ENCODE measurements at places on chromosomes 16 and 17.

- DNase-seq, result no peak
These were observed 37.3 kb upstream of the FA2H start for GRCh38 chr16:74811911-74812310.

DNA sequence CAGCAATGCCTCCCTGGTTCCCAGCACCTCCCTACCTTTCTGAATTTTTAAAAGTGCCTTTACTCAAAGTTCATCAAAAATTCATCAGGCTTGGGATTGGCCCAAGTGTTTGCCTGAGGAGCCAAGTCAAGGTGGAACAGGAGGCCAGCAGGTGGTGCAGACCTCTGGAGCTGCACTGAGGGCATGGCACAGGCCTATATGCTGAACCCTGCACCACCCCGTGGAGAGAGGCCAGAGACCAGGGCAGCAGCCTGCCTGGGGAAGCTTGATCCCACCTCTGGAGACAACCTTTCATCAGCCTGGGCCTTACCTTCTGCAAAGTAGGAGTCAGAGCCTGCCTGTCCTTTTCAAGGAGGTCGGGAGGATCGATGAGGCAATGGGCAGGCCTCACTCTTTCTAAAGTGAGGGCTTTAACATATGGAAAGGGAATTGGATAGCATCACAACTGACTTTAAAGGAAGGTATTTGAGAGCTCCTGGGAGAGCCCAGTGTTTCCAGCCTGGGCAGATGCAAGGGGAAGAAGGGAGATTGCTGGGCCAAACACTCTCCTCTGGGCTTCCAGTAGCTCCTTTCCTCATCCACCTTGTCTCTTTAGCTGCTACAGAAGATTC lies 31.8 kb upstream of the TMEM132E start:
- no peak for DNase-seq

DNA sequence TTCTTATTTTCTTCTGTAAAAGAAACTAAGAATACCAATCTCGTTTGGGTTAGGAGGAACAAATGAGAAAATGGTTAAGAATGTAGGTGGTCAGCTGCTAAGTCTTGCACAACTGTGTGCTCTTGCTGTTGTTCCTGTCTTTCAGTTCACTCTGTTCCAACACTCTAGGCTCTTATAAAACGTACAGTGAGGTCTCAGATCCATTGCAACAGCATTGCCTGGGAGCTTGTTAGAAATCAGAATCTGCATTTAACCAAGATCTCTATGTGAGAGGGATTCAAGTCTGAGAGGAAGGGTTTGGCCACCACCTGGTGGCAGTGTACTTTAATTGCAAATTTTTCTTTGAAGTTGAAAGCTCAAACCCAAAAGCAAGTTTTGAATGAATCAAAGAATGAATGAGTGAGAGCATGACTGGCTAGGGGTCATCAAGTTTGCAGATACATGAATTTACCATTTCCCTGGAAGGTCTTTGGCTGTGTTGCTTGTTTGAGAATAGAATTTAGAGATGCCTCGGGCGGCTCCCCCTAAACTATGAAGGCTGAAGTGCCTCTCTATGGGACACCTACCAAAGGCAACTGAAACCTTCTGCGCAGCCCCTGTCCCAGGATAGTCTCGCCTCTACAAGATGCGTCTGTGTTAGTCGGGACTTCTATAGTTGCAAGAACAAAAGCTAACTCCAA lies 2.5 kb downstream of the ALOX15B start:
- DNase-seq, result no peak

GRCh38 chr17:45003877-45004276 lies 35.8 kb upstream of the C1QL1 start:
- no peak for DNase-seq

DNA sequence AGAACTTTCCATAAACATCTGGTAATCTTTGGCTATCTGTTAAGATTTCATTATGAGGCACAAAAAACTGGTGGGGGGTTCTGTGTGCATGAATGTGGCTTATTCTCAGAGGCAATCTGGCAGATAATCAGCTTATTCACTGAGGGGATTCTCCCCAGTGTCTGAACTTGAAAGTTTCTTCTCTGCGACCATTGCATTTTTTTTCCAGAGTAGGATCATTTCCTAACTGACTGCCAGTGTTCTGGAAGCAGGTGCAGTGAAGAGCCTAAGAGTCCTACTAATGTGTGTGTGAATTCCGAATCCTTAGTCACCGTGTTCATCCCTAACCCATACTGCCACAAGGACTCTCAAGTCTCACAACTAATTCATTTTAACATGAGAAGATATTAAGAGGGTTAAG lies 64.9 kb upstream of the LRRC37A3 start:
- no peak for DNase-seq

GRCh38 chr16:48393485-48394354 lies 8.5 kb upstream of the SIAH1 start:
- no peak for DNase-seq

DNA sequence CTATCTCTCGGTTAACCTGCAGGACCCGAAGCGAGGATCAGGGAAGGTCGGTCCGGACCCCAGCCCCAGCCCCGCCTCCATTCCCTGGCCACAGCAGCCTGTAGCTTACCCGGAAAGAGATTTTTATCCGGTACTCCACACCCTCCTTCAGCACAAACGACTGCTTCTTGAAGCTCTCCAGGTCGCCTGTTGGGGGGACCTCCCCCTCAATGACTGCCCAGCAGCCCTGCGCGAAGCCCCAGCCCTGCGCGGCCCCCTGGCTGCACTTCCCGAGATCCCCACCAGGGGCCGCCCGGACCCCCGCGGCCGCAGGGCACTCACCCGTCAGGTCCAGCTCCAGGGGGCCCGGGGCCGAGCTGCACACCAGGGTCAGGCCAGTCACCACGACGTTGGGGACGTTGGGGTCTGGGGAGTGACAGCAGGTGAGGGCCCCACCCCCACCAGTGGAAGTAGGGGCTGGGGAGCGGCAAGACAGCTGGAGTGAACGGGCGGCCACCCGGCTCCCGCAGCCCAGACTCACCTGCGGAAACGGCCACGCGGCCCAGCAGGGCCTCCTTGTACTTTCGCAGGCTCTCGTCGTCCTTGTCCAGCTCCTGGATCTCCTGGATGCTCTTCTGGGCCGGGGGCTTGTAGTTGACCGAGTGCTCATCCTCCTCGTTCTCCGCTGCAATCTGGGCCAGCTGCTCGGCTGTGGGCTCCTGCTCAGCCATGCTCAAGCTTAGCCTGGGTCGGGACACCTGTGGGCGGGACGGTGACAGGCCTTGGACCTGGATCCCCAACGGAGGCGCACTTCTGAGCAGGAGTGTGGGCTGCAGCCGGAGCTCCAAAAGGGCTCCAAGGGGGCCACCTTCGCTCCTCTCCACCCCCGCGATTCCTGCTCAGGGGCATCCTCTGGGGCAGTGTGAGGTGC lies 1.7 kb downstream of the ARHGDIA start:
- no peak for DNase-seq

GRCh38 chr16:3029491-3030221 lies 5.8 kb downstream of the THOC6 start:
- DNase-seq, result no peak

DNA sequence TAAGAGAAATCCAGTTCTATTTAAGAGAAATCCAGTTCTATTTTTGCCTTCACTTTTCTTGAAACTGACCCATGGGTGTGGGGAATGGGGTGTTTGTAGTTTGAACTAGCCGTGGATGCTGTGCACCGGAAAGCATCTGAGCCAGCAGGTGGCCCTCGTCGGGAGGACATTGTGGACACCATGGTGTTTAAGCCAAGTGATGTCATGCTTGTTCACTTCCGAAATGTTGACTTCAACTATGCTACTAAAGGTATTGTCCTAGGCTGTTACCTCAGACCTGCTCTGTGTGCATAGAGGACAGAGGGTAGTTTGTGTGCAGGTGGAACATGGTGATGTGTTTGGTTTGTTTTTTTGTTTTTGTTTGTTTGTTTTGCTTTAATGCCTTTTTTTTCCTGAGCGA lies 3.3 kb downstream of the ATXN2L start:
- no peak for DNase-seq

DNA sequence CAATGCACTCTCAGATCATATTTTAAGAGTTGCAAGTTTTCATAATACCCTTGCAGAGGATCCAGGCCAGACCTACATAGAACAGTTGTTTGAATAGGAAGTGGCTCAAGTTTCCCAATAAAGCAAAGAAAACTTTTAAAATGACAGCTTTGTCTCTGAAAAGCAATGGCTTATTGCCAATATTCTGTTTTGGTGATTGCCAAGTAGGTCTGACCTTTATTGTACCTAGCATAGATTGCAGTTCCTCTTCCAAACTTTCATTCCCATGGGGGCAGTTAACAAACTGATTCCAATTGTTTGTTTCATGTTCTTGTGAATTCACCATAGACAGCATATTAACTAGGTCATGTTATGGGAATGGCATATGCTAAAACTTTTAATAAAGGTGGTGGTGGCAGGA lies 664.6 kb upstream of the CA10 start:
- no peak for DNase-seq

- DNase-seq, result no peak
These were observed 528 bp downstream of the PER1 start for GRCh38 chr17:8151641-8152111.

DNA sequence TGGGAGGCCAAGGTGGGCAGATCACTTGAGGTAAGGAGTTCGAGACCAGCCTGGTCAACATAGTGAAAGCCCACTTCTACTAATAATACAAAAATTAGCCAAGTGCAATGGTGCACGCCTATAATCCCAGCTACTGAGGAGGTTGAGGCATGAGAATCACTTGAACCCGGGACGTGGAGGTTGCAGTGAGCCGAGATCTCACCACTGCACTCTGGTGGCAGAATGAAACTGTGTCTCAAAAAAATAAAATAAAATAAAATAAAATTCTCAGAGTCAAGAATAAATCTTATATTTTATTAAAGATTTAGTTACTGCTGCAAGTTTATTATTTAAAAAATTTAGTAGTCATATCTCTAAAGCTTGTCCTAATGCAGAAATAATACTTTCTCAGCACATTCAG lies 29.7 kb downstream of the ARL4D start:
- DNase-seq, result no peak

DNA sequence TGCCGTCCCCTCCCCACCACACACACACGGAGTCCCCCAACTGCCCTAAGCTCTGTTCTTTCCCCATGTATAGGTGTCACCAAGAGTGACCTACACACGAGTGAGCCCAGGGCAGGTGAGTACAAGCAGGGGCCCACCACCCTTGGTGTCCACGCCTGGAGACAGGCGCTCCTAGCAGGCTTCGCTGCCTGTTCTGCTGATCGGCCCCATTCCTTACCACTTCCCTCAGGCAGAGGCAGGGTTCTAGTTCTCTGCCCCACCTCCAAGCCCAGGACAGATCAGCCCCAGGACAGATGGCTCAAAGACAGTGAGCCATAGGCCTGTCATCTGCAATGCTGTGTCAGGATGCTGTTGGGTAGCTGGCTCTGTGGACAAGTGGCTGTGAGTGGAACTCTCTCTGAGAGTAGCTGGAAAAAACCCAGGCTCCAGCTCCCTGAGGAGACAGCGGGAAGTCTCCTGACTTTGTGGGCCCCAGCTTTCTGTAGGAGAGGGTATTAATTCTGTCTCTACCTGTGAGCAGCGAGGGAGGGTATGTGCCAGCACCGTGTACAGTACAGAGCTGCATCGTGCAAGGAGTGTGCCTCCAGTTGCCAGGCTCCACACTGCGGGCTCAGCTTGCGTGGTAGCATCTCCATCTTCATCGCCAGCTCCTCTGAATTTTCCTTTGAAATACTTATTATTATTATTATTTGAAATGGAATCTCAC lies 897 bp downstream of the TP53I13 start:
- DNase-seq, result no peak

DNA sequence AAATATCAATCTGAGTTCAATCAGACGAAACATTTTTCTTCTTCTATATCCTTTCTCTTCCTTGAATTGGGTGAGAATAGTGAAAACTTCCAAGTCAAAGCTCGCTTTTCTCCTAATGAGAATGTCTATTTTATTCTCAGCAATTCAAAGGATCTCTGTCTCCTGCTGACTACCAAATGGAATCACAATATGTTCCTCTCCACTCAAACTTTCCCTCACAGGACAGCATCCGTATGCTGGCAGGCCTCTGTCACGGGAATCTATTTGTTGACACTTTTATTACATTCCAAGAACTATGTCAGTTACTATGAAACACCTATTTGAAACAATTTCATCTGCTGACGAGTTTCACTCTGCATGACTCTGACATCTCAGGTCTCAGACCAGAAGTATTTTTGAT lies 1196.6 kb downstream of the CDH11 start:
- no peak for DNase-seq

GRCh38 chr17:385178-385835 lies 32.7 kb upstream of the RPH3AL start:
- DNase-seq, result no peak

- no peak for DNase-seq
These were observed 10.6 kb downstream of the PEMT start for GRCh38 chr17:17580662-17581470.

GRCh38 chr17:6455321-6455705 lies 11.1 kb downstream of the PIMREG start:
- no peak for DNase-seq

- DNase-seq, result no peak
These were observed 6.0 kb downstream of the LYRM1 start for GRCh38 chr16:20906341-20907255.

Measured in NCI-H187 treated with DMSO at 0.1 percent for 48 hours (cell line).